ENCODE measurements at places on chromosomes 3 and 15. TPM values are rescaled to one million over a fixed set of nuclear protein-coding genes. Genes with fewer than 3 reads are reported as not detected.

DNA sequence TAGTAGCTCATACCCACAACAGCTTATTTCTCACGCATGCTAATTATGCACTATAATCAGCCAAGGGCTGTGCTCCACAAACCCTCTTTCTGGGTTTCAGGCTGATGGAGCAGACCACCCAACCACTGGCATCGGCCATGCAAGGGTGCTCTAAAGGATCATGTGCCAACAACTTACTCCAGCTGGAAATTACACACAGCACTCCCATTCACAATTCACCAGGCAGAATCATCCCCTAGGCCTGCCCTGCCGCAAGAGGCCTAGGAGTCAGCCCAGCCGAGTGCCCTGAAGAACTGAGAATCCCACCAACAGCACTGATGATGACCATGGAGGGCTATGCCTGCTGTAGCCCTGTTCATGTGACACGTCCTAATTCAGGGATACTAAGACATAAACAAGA, 216.2 kb upstream of the CHRNA7 start:
- H3K4me3 ChIP-seq = no peak overlapping the region
- no peak overlapping the region for H3K27ac ChIP-seq
- no peak for DNase-seq
- H3K27me3 ChIP-seq = no peaks in the 10 kb centered on the region
- no peaks in the 10 kb centered on the region for H3K36me3 ChIP-seq
- H3K4me1 ChIP-seq = no peaks in the 10 kb centered on the region

FES gene
- total RNA-seq = 54.7 TPM

DNA sequence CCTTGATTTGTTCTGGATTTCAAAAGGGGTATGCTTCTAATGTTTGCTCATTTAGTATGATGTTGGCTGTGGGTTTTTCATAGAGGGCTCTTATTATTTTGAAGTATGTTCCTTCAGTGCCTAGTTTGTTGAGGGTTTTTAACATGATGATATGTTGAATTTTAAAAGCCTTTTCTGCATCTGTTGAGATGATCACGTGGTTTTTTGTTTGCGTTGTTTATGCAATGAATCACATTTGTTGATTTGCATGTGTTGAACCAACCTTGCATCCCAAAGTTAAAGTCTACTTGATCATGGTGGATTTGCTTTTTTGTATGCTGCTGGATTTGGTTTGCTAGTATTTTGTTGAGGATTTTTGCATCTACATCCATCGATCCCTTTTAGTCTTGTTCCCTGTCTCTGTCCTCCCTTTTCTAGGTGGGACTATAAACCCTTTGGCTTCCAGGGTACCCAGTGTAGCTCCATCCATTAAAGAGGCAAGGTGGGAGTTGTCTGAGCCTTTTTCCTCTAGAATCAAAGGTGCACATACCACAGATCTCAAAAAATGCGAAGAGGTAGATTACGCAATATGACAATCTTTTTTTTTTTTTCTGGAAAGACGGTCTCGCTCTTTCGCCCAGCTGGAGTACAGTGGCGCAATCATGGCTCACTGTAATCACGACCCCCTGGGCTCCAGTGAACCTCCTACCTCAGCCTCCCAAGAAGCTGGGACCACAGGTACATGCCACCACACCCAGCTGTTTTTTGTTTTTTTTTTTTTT, 221.6 kb upstream of the UBE2E1 start:
- no peak overlapping the region for H3K27ac ChIP-seq
- no peaks in the 10 kb centered on the region for H3K36me3 ChIP-seq
- no peaks in the 10 kb centered on the region for H3K27me3 ChIP-seq
- no peak overlapping the region for H3K4me3 ChIP-seq
- H3K4me1 ChIP-seq = no peaks in the 10 kb centered on the region

GRCh38 chr3:189561256-189561655, 69.9 kb upstream of the TP63 start:
- no peak overlapping the region for H3K27ac ChIP-seq
- no peaks in the 10 kb centered on the region for H3K36me3 ChIP-seq

GRCh38 chr15:64894395-64895056, 17.2 kb upstream of the ANKDD1A start:
- peak overlapping the region; percentile 9 for H3K4me3 ChIP-seq
- H3K4me1 ChIP-seq = no peaks in the 10 kb centered on the region
- H3K27ac ChIP-seq = peak overlapping the region; percentile 91
- H3K27me3 ChIP-seq = no peaks in the 10 kb centered on the region
- DNase-seq = no peak

ALDH1A2 gene
- total RNA-seq = 19.6 TPM

DNA sequence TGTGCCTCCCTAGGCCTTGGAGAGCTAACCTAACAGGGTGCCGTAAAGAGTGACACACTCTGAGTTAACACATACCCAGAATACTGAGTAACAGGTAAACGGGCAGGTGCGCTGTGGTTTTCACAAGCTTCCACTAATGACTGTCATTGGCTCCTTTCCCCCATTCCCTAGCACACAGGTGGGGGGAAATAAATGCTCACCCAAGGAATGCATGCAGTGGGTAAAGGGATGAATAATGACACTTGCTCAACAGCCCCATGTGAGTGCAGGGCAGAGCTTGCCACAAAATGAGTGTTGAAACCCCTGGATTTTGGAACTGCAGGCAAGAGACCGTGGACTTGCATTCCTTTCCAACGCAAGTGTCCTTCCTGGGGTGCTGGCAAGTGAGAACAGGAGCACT, 57.6 kb downstream of the ADAMTS17 start:
- no peak for DNase-seq
- no peaks in the 10 kb centered on the region for H3K4me1 ChIP-seq
- no peaks in the 10 kb centered on the region for H3K36me3 ChIP-seq
- H3K4me3 ChIP-seq = no peak overlapping the region

DNA sequence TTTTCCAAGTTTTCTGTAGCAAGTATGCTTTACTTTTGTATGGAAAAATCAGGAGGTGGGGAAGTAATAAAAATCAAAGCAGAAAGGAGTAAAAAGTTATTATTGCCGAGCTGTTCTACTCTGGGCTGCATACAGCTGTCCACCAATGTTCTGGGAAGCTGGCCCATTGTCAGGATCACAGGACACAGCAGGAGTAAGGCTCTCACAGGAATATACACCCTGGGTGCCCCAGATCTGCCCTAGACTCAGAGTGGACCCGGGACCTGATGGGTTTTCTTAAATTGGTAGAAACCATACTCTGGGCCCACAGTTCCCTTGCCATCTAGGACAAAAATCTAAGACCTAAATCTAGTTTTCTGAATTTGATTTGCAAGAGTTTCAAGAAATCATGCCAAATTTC, 60.4 kb downstream of the TNIK start:
- no peaks in the 10 kb centered on the region for H3K4me1 ChIP-seq
- H3K27ac ChIP-seq = no peak overlapping the region
- no peak overlapping the region for H3K4me3 ChIP-seq

Measured in breast epithelium (tissue), 4 donors.